ENCODE measurements at places on chromosomes 5 and 9. TPM values are rescaled to one million over a fixed set of nuclear protein-coding genes. Genes with fewer than 3 reads are reported as not detected.

The OBP2B gene
- not detected for total RNA-seq

The IL13 gene
- total RNA-seq, result not detected

GRCh38 chr9:130400870-130401269 is 43.9 kb upstream of the ASS1 start:
- DNase-seq, result no peak
- H3K36me3 ChIP-seq, result no peaks in the 10 kb centered on the region
- H3K4me1 ChIP-seq, result no peaks in the 10 kb centered on the region
- no peak overlapping the region for H3K27ac ChIP-seq
- H3K4me3 ChIP-seq, result no peak overlapping the region

DNA sequence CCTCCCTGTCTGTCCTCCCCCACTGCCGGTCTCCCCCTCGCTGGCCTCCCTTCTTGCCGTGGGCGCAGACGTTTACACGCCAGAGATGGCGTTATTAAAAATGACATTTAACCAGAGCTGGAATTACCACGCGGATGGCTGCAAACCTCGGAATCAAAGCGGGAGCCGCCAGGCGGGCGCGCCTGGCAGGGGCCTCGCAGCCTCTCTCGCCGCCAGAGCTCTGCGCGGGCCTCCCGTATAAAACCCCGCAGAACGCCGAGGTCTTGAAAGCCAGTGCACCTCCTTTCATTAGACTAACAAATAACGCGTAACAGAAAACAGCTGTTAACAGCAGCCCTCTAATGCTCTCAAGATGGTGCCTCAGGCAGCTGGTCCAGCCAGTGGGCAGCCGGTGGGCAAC is 10.2 kb downstream of the PRRX2 start:
- no peak overlapping the region for H3K4me3 ChIP-seq
- no peak for DNase-seq
- no peak overlapping the region for H3K27ac ChIP-seq
- no peaks in the 10 kb centered on the region for H3K36me3 ChIP-seq
- peaks cover 9% of the 10 kb centered on the region for H3K27me3 ChIP-seq
- H3K4me1 ChIP-seq, result peaks cover 21% of the 10 kb centered on the region

GRCh38 chr5:75142566-75143136 is 90.3 kb upstream of the GCNT4 start:
- no peak overlapping the region for H3K4me3 ChIP-seq
- H3K27me3 ChIP-seq, result peaks cover 18% of the 10 kb centered on the region
- H3K4me1 ChIP-seq, result no peaks in the 10 kb centered on the region

DNA sequence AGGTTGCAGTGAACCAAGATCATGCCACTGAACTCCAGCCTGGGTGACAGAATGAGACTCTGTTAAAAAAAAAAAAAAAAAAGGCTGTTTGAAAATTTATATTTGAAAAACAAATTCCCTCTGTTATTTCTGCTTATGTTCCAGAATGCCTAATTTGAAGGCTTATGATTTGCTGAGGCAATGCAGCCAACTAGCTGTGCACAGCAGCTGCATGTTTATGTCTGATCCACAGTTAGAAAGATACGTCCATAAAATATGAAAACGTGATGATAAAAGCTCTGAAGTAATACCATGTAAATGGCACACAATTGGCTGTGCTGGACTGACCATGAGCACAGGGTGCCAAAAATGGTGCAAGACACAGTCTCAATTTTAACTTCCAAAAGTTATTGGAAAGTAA is 453.2 kb downstream of the TUSC1 start:
- DNase-seq, result no peak
- H3K27me3 ChIP-seq, result no peaks in the 10 kb centered on the region
- no peak overlapping the region for H3K4me3 ChIP-seq
- no peak overlapping the region for H3K27ac ChIP-seq
- no peaks in the 10 kb centered on the region for H3K4me1 ChIP-seq

GRCh38 chr5:102678267-102679058 is 76.6 kb upstream of the PAM start:
- no peaks in the 10 kb centered on the region for H3K27me3 ChIP-seq
- no peak for DNase-seq
- no peaks in the 10 kb centered on the region for H3K4me1 ChIP-seq

GRCh38 chr9:90855208-90855902 is 53.7 kb downstream of the SYK start:
- H3K4me1 ChIP-seq, result no peaks in the 10 kb centered on the region
- no peak overlapping the region for H3K4me3 ChIP-seq
- H3K36me3 ChIP-seq, result no peaks in the 10 kb centered on the region
- peaks cover 15% of the 10 kb centered on the region for H3K27me3 ChIP-seq
